ENCODE measurements at places on chromosomes 4 and X.
A peak's percentile ranks its signal among the peaks of the same experiment; 100 is the strongest.

- no peak for DNase-seq
Observed at GRCh38 chr4:148076964-148077363, 345.1 kb downstream of the ARHGAP10 start.

- no peak for DNase-seq
Observed at GRCh38 chr4:174317531-174317930, 33.8 kb downstream of the CEP44 start.

DNA sequence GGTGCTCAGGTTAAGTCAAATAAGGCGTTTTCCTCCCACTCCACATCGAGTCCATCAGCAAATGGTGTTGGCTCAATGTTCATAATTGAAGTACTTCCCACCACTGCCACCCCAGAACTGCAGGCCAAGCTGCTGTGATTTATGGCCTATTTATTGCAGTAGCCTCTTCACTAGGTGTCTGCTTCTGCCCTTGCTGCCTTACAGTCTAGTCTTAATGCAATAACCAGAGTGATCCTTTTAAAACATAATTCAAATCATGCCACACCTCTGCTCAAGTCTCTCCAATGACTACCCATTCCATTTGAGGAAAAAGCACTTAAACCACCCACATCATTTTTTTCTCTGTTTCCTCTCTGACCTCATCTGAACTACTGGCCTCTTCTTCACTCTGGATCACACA, 220.3 kb downstream of the KCNIP4 start:
- no peak for DNase-seq

- DNase-seq, result no peak
Observed at GRCh38 chr4:168605411-168605810, 108.6 kb downstream of the PALLD start.

DNA sequence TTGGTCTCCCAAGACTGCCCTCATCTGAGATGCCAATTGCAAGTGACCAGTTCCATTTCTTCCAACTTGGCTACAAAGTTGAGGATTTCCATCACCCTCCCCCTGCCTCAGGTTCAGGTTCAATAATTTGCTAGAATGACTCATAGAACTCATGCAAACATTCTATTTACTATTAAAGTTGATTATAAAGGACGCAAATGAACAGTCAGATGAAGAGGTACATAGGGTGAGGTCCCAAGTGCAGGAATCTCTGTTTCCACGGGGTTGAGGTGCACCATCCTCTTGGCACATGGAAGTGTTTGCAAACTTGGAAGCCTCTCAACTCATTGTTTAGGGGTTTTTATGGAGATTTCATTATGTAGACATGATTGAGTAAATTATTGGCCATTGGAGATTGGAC, 41.0 kb downstream of the FGFBP1 start:
- DNase-seq, result no peak

DNA sequence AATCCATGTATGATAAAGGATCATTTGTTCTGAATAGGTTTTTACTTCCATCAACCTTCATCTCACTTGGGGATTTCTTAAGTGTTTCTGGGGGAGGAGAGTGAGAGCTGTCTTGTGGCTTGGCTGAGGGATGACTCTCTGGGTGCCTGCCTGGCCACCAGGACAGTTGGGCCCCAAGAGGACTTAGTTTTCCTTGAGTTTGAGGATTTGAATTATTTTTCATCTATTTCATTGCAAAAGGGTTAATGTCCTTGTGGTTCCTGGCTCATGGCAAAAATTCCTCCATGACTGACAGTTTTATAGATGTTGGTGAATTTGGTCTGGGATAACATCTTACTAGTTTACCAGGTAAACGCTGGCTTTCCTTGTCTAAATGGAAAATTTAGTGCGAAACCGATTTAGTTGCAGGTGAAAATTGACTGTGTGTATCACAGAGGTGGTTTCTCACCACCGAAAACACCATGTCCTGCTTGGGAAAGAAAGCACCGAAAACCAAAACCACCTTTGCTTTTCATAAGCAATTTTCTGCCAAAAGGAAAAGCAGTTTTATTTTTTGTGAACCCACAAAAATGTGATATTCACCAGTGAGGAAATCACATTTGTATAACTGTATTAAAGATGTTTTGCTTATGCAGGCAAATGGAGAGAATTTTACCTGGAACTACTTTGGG, 331.3 kb upstream of the SFRP2 start:
- DNase-seq, result no peak

GRCh38 chr4:1021386-1022050, 10.1 kb downstream of the FGFRL1 start:
- no peak for DNase-seq

- DNase-seq, result peak; percentile 46
Observed at GRCh38 chrX:150362599-150363481, at the start of gene MAMLD1. MAMLD1 (plus strand) TSS chrX:150363317; CDS start chrX:150445517, 82,200 bp downstream.

GRCh38 chrX:14309431-14309830, 219.9 kb upstream of the GLRA2 start:
- no peak for DNase-seq

DNA sequence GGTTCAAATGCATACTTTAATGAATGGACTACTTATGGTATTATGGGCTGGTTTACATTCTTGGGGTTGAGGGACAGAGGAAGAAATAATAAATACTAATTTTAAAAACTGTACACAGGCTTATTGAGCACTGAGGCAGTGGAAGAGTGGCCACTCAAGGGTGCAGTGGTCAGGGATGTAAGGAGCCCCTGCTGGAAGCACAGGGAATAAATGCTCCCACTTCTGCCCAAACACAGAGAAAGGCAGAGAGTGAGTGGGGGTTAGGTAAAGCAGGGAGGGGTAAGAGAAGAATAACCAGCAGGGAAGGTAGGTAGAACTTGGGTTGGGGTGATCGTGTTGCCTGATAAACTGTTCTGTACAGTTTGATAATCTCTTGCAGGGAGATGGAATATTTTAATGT, 60.0 kb downstream of the GAB1 start:
- no peak for DNase-seq

GRCh38 chrX:149365552-149365951, 139.6 kb downstream of the IDS start:
- DNase-seq, result no peak

GRCh38 chr4:120923207-120923522, 639 bp upstream of the PRDM5 start:
- DNase-seq, result no peak

- peak; percentile 5 for DNase-seq
Observed at GRCh38 chr4:184949020-184949419, 69.3 kb upstream of the HELT start.

DNA sequence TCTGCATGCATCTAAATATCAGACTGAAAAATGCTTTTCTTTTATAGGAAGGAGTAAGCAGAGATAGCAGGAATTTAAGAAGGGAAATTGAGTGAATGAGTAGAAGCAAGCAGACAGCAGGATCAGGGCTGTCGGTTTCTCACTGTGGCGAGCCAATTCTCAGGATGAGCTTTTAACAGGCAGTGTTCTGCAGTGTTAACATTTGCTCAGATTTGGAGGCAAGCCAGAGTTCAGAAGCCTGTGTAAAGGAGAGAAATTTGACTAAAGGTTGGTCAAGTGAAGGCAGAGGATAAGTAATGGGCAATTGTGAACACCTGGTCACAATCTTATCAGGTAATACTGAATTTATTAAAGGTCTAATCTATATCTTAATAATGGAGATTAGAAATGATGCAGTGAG, 133.3 kb upstream of the MAGEB16 start:
- no peak for DNase-seq

DNA sequence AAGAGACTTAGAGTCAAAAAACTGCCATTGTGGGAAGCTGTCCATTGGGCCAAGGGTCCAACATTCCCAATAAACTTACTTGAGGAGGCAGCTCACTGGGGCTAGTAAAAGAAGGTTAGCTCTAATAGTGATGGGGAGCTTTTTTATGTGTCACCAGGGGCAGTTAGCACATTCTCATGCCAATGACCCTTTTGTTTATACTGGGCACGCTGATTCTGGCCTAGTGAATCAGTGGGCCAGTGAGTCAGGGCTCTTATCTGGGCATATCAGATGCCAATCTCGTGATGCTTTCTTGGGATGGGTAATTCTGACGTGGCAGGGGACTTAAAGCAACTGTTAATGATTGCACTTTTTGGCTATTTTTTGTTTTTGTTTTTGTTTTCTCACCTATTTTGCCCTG, 27.8 kb downstream of the TCEAL1 start:
- DNase-seq, result no peak

GRCh38 chr4:7254736-7255487, 62.6 kb downstream of the SORCS2 start:
- no peak for DNase-seq

GRCh38 chrX:154084449-154085300, 12.8 kb downstream of the MECP2 start:
- DNase-seq, result no peak

GRCh38 chr4:176792326-176793059, at the start of gene VEGFC:
VEGFC (minus strand) TSS chr4:176792922; CDS start chr4:176792311, 611 bp downstream.
- DNase-seq, result peak; percentile 24

DNA sequence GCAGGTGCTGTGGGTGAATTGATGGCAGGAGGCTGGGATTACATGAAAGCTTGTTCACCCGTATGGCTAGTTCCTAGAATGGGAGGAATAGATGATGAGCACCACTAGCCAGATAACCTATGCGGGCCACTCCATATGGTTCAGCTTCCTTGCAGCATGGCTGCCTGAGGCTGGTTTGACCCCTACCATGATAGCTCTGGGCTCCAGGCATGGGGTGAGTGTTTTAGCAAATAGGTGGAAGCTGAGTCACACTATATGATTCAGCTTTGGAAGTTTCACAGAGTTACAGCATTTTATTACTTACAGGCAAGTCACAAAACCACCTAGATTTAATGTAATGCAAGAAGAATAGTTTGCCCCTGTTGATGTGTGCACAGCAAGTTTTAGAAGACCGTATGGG, 603.2 kb downstream of the STIM2 start:
- DNase-seq, result no peak

GRCh38 chrX:49190821-49191573, 4.8 kb upstream of the PRICKLE3 start:
- DNase-seq, result peak; percentile 92

- no peak for DNase-seq
Observed at GRCh38 chr4:145822581-145822980, 116.0 kb downstream of the ZNF827 start.

- no peak for DNase-seq
Observed at GRCh38 chrX:5733501-5733900, 495.2 kb downstream of the NLGN4X start.

DNA sequence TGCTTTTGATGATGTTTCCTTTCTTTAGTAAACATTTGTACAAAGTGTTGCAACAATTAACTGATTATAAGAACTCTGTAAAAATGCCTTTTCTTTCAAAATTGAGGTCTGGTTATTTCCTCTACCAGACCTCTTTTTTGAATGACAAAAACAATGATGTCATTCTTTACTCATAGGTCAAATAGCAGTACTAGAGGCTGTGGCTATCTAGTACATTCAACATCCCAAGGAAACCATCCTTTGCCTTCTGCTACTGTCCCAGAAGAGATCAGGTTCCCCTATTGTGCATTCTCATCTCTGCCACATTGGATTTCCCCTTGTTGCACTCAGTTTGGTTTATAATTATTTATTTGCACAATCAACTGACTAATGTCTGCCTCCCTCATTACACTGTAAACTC, 19.1 kb upstream of the MAD2L1 start:
- DNase-seq, result no peak

- DNase-seq, result no peak
Observed at GRCh38 chrX:137227151-137227550, 193.4 kb upstream of the GPR101 start.

GRCh38 chr4:130393642-130394041, 1297.7 kb downstream of the C4orf33 start:
- no peak for DNase-seq

DNA sequence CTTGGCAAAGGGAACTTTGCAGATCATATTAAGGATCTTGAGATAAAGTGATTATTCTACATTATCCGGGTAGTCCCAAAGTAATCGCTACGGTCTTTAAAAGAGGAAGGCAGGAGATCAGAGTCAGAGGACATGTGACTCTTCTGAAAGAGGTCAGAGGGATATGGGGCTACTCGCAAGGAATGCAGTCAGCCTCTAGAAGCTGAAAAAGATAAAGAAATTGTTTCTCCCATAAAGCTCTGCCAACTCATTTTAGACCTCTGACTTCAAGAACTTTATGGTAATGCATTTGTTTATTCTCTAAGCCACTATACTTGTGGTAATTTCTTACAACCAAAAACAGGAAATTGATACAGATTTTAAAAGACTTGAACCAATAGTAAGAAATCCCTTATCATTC, 48.6 kb downstream of the NPY5R start:
- no peak for DNase-seq

- no peak for DNase-seq
Observed at GRCh38 chrX:21479695-21480270, 105.6 kb downstream of the CNKSR2 start.

DNA sequence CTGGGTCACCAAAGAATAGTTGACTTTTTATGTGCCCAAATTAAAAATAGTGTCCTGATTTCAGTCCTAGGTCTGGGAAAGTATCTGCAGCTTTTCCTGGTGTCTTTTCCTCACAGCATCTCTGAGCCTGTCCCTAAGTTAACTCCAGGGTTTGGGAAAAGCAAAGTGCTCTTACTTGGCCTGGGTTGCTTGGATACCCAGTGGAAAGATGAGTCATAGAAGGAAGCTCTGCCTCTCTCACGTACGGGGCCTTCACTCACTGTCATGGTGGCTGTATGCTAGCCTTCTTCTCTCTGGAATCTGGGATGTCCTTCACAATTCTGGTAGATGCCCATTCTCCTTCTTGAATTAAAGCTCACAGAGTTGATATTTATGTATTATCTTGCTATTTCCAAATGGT, 607.3 kb downstream of the ANKRD50 start:
- no peak for DNase-seq

- no peak for DNase-seq
Observed at GRCh38 chrX:71198066-71198465, 25.0 kb upstream of the GJB1 start.

DNA sequence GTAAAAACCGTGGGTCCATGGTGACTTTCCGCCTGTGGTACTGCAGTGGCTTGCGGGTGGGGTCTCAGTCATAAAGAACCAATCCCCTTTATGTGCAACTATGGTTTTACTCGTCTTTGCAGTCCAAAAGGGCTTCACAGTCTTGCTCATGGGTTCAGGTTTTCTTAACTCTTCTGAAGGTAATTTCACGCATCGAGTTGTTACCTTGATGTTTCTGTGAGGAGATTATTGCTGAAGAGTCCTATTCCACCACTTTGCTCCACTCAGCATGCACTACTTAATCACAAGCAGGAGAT, 41.5 kb downstream of the F8 start:
- DNase-seq, result no peak

GRCh38 chr4:71406459-71406963, 67.7 kb downstream of the SLC4A4 start:
- DNase-seq, result no peak

- DNase-seq, result no peak
Observed at GRCh38 chr4:176588436-176588835, 204.3 kb downstream of the VEGFC start.

DNA sequence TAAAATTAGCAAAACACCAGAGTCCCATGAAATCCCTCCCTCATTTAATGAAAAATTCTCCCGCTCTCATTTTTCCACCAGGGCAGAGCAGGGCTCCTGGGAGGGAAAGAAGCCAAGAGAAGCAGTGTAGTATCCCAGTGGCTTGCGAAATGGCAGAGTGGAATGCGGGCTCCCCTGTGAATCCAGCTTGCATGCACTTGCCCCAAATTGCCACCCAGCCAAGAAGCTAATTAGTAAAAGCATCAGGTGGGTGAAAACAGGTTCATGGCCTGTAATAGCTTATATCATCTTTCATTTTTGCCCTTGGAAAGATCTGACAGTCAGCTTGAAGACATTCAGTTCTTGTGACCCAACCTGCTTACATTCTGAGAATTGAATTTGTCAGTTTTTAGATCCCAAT, 10.1 kb downstream of the AMOT start:
- no peak for DNase-seq
